Right hindlimb (tissue), 1 donor: ENCODE measurements at places on chromosomes 3 and 15.

DNA sequence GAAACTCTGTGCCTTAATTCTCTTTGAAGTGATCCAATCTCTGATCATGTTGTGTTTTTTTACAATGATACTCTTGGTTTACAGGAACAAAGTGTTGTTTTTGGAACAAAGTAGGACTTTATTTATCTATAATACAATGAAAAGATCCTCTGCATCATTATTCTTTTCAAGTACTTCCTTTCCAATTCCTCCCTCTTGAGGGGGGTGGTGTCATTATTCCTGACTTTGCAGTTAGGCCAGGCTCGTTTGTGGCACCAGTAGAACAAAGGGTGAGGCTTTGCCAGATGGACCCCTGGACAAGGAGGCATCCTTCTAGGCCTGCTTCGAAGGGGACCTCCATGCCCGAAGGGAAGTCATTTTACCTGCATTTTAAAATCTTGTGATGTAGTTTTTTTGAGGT is 41.7 kb upstream of the ZBTB38 start:
- no peak for DNase-seq

GRCh38 chr3:60531759-60532158 is 719.5 kb downstream of the FHIT start:
- no peak for DNase-seq

DNA sequence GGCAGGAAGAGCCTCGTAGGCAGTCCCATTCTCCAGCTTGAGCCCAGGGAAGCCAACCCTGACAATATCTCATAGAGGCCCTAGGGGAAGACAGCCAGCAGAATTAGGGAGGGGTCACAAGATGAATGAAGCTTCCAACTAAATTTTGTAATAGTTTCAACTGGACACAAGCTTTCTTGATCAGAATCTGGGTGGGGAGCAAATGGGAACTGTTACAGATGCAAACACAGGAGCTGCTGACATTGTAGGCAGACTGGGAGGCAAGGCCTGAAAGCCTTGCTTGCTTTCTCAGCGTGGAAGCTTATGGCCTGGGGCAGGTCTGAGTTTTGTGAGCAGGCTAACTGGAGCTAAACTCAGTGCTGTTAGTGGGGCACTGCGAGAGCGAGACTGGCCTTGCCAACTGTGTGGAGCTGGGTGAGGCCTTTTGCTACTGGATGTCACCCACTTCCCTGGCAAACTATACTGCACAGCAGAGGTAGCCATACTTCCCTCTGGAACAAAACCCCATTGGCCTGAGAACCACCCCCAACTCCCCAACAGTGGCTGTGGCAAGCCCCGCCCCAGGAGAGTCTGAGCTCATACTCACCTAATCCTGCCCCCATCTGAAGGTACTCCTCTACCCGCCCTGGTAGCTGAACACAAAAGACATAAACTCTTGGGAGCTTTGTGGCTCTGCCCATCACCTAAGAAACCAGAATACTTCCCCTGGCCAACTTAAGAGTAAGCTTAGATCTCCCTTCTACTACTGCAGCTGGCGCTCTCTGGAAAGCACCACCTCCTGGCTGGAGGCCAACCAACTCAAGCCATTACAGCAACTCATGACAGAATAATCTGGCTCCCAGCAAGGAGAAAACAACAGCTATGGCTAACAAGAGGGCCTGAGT is 42.9 kb downstream of the CFAP20DC start:
- peak; percentile 48 for DNase-seq

GRCh38 chr15:59436774-59437141 is 1.2 kb upstream of the FAM81A start:
- DNase-seq, result no peak

DNA sequence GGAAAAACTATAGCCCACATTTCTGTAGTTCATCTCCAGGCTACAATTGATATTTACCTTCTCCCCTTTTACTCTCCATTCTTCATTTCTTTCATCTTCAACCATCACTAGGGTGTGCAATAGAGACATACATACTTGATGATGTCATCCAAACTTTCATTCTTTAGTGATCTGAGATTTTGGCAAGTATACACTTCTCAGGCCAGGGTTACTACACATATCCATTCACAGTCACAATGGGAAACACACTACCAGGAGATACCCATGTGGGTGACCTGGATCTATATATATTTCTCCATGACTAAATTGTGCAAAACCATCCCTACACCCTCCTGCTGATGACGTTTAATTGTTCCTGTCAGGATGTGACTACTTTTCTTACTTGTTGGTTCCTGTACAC is 769.5 kb upstream of the DPPA4 start:
- no peak for DNase-seq

DNA sequence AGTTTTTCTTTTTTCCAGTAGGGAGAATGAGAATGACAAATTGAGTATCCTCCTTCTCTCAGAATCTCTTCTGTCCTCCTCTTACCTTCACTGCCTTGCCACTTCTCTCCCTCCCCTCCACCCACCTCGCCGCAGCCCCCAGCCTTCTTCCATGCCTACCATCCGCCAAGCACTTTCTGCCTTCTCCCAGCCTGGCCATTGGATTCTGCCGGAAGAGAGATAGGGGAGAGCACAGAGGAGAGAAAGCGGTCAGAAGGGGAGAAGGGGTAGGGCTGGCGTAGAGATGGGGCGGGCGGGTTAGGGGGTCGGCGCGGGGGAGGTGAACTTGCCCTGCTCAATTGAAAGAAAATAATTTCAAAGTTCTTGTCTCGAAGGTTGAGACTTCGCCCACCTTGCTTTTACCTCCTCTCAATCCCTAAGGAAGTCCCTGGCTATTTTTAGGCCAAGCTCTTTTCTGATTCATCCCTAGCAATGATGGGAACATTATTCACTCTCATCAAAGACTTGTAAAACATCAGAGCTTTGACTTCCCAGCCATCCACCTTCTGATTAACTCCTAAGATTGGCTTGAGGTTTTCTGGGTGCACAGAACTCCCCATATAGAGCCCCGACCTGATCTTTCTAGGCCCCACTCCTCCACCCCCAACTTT is 811 bp downstream of the C3orf52 start:
- DNase-seq, result no peak

DNA sequence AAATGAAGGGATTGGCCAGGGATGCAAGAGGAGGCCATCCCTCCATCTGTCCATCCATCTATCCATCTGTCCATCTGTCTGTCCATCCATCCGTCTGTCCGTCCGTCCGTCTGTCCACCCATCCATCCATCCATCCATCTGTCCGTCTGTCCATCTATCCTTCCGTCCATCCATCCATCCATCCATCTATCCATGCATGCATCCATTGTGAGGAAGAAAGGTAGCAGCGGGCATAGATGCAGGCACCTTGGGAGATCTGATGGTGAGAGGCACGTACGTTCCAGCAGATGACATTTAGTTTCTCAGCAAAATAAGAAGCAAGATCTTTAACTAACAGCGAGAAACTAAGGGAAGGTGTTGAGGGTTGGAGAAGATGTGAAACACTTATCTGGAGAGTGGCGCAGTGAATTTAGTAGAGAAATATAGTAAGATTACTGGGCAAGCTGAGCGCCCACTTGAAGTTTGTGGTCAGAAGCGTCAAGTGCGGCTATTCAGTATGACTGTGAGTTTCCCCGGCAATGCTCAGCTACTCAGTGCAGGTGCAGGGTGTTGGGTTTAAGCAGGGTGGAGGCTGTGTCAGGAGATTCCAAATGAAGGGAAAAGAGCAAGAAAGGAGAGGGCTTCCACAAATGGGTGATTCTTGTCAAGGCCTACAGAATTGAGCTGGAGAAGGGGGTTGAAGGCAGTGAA is 22.4 kb upstream of the SRP14 start:
- DNase-seq, result no peak

DNA sequence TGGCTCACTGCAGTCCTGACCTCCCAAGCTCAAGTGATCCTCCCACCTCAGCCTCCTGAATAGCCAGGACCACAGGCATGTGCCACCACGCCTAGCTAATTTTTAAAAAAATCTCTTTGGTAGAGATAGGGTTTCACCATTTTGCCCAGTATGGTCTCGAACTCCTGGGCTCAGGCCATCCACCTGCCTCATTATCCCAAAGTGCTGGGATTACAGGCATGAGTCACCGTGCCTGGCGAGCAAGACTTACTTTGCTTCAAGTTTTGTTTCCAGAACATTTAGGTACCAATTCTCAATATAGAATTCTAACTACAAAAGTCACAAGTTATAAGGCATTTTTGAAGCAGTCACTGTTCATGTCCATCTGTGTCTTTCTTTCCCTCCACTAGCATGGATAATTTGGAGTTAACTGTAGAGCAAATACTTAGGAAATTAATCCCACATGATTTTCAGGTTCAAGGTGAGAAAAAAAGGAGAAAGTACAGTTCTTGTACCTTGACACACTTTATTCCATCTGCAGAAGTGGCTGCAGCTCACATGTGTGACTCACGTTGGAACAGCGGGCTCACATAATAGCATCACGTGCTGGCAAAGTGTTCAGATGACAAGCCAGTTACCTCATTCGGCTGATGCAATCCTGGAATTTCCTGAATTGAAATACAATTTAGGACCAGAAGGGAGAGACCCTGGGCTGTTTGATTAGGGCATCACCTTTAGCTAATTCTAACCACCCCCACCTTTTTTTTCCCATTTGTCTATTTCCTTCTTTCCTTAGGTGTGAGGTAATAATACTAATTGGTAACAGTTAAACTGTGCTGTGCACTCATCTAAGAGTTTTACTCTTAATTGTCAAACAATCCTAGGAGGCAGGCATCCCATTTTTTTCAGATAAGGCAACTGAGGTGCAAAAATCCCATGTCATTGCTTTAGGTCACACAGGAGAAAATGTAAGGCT is 46.9 kb upstream of the NEDD4 start:
- DNase-seq, result peak; percentile 61

DNA sequence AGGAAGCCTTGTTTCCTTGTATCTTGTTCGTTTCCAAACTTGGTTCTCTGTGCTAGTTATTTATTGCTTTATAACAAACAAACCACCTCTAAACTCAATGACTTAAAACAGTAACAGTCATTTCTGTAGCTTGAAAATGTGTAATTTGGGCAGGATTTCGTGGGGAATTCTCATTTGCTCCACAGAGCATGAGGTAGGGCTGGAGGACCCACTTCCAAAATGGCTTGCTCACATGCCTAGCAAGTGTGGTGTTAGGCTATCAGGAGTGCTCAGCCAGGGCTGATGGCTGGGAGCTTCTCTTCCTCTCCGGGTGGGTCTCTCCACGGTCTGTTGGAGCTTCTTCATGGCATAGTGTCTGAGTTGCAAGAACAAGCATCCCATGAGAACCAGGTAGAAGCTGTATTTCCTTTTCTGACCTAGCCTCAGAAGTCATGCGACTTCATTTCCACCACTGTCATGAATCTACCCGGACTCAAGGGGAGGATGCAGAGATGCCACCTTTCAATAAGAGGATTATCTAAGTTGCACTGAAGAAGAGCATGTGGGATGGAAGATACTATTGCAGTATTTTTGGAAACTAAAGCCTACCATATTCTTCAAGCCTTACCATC is 8.2 kb upstream of the TNIK start:
- DNase-seq, result no peak

DNA sequence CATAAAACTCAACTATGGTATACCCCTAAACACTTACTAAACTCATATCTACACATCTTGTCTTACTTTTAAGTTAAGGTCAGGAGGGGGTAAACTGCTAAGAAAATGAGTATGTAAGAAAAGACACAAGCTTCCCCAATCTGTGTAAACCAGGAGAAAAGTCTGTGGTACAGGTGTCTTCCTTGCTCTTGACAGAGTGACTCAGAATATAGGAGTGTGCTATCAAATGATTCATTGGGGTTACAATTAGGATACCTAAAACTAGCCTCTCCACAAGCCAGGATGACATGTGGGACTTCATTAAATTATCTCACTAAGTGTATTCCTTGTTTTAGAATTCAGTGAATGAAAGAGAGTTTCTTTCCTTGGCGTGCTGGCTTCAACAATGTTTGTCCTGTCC is 274.8 kb downstream of the BBX start:
- DNase-seq, result no peak

DNA sequence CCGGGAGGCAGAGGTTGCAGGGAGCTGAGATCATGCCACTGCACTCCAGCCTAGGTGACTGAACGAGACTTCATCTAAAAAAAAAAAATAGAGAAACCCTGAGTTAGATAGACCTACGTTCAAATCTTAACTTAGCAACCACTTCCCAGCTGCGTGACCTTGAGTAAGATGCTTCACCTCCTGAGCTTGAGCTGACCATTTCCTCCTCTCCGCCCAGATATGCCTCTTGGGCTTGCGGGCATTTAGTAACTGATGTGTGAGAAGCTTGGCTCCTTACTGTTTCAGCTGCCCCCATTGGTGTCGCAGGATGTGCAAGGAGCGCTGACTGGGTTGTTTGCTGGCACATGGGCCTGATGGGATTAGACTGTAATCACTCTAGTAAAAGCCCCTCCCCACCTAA is 26.9 kb upstream of the ATG7 start:
- DNase-seq, result no peak
